ENCODE measurements at places on chromosomes 11 and 22.
A peak's percentile ranks its signal among the peaks of the same experiment; 100 is the strongest.

GRCh38 chr11:61775606-61776554 is 16.5 kb downstream of the TMEM258 start:
- peak; percentile 29 for DNase-seq

GRCh38 chr11:8201644-8202365 is 33.0 kb upstream of the RIC3 start:
- peak; percentile 9 for DNase-seq

- no peak for DNase-seq
These were observed 177.6 kb upstream of the MTNR1B start for GRCh38 chr11:92791886-92792285.

- DNase-seq = no peak
These were observed 226.7 kb downstream of the BRD1 start for GRCh38 chr22:49600891-49601431.
